Stimulated activated CD4-positive, alpha-beta T cell treated with anti-CD3 and anti-CD28 coated beads, Interleukin-2, amount 100 ng/mL, for 24 hours (primary cell): ENCODE measurements at places on chromosomes 1 and 21.

DNA sequence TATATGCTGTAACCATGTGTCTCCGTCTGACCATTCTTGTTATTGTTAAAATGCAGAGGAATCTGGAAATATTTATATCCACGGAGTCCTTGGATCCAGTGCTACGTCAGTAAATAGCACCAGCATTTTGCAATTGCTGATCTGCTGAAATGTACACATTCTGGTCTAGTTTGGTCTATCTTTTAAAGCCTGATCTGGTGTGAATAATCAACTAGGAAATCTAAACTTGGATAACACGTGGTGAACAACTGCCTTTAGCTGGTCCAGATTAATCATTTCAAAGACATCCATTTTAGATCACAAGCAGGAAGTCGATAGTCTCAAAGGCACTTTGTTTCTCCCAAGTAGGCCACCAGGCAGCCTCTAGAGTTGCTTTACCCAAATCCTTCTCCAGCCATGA lies 32.6 kb downstream of the PDPN start:
- no peak for DNase-seq

GRCh38 chr21:42534421-42535378 lies 21.0 kb downstream of the SLC37A1 start:
- no peak for DNase-seq

DNA sequence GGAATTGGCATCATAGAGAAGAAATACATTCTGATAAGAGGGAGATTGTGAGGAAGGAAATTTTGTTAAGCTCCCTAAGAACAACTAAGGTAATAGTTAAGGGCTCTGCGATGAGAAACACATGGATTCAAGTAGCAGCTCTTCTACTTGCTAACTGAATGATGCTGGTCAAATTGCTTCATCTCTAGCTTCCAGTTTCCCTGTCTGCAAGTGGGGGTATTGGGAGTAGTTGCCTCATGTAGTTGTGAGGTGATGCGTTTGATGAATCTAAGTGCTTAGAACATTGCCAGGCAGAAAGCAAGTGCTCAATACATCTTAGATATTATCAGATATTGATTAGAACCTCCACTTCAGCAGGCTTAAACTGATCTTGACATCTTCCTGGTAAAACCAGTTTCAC lies 84.8 kb downstream of the CD58 start:
- no peak for DNase-seq

DNA sequence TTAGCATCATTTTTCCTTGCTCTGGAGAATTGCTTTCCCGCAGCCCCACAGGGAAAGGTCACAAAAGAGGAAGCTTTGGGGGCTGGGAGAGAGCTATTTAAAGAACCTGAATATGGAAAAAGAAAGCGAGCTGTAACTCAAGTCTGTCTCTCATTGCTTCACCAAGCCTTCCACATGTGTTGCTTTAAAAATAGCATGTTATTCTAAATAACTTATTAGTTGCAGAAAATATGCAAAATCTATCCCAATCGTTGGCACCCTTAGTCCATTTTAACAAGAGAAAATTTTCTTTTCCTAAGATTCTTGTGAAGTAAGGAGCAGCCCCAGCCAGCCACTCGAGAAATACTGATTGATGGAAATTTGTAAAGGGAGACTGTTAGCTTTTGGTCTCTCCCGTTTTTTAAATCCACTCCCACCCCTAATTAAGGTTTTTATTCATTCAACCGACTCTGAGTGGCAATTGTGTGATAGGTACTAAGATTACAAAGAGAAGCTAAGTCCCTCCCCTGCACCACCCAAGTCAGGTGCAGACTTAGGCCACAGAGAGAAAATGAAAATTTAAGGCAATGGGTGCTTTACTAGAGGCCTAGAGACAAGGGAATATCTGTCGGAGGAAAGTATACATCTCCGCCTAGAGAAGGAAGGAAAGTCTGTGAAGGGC lies 802 bp downstream of the CYP4X1 start:
- no peak for DNase-seq

GRCh38 chr1:156126043-156126629 lies 11.6 kb downstream of the LMNA start:
- DNase-seq = peak; percentile 57

DNA sequence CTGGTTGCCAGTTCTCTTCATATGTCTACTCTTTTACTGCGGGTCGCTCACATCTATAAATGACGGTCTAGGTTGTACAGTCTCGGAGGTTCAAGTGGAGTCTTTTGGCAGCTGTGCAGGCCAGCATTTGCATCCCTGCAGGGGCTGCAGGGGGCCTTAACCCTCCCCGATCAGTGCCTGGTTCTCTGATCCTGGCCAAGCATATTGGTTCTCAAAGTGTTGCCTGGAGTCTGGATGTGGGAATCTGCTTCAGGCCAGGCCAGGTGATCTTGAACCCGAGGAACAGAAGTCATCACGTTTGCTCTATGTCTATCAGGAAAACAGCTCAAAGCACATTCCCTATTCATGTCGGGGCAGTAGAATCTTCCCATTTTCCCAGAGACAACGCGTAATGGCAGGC lies 21.8 kb downstream of the B3GALT5 start:
- no peak for DNase-seq
